ENCODE measurements at places on chromosomes 5 and 9.

GRCh38 chr5:149415066-149415967 lies 36.2 kb upstream of the IL17B start:
- no peak for DNase-seq

DNA sequence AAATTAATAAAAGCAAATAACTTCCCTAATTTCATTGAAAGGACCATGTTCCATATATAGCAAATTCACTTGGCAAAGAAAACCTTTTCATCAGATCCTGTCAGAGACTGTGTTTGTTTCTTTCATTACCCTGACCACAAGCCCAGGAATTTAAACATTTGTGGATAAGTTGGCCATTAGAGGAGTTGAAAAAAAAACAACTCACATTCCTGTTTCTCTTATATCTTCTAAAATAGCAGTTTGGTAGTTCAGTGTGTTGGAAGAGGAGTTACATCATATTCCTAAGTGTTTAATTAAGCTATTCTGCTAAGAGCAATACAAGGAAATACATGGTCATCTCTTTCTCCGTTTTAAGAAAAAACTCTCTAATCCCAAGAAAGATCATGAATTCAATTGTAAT lies 505.6 kb downstream of the TLE1 start:
- DNase-seq, result no peak

- no peak for DNase-seq
Observed at GRCh38 chr9:124510650-124511425, 3.6 kb upstream of the NR5A1 start.

DNA sequence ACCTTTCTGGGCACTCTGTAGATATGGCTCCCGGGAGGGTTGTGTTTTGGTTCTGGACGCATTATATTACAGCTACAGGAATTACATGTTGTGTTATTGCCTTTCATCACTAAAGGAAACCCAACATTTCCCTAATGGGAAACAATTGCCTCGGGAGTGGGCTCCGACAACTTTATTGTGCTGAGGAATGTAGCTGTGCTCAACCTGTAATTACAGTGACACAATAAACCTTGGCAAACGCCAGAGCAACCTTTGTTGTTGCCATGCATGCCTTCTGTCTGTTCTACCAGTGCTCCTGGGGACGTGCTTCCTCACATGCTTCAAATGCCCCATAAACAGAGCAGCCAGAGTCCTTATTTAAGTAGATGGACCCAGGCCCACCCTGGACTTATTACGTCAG lies 182.4 kb downstream of the DIRAS2 start:
- DNase-seq, result no peak

DNA sequence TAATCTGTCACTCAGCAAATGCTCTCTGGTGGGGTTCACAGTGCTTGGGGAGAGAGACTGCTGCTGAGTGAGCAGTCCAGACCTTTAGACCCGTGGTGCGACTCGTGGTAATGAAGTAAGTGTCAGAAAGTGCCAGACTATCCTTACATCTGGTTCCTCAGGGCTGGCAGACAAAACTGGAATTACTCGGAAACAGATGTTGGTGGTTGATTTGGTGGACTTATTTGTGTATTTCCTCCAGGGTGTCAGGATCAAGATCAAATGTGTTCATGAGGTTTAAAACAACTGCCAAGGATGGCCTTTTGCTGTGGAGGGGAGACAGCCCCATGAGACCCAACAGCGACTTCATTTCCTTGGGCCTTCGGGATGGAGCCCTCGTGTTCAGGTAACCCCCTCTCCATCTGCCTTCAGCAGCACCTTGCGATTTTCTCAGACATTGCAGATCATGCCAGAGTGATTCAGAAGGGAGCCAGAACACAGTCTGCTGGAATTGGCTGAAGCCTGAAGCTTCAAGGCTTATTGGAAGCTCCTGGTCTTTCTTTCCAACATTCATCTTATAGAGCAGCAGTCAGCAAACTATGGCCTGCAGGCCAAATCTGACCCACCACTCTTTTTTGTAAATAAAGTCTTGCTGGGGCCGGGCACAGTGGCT lies 105.2 kb downstream of the LIFR start:
- DNase-seq, result no peak

DNA sequence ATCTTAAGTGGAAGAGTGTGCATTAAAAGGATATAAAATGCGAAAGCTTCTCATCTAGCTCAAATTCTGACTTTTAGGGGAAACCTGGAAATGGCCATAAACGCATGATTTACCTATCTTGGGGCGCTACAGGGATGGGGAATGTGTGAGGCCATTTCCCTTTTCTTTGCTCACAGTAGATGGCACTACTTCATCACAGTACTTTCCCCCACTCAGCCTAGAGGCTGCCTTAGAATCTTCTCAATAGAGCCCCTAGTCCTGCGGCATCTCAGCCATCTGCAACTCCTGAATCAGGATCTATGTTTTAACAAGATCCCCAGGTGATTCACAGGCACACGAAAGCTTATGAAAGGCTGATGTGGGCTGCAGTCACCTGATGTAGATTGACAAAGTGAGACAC lies 110.8 kb downstream of the LHFPL2 start:
- no peak for DNase-seq

DNA sequence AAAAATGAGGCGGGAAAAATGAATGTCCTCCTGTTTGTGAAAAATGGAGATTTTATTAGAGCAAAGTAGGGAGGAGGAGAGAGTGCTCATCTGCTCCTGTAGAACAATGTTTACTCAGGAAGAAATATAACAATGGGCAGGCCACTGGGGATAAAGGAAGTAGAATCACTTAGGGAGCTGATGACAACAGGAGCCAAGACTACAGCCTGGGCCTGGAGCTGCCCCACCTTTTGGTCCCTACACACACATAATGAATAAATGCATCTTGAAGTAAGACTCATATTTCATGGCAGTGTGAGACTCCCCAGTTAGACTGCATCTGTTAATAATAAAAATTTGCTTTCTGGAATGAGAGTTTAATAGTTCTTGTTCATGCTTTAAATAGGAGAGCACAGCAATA lies 1939.8 kb downstream of the EFNA5 start:
- no peak for DNase-seq

DNA sequence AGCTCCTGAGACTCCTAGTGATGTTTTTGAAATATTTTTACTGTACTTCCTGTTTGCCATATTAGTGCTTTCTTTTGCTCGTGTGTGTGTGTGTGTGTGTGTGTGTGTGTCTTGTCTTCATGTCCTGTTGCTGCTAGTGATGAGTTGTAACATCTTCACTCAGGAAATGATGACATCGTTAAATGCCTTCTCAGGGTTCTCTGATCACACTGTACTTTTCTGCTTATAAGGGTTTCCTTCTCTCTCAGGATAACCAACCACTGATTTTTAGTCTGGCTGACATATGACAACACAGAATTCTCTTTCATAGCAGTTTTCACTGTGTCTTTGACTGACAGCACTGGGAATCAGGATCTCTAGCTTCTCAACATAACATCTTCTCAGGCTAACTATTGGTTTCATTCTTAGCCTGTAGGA lies 16.1 kb downstream of the SV2C start:
- DNase-seq, result no peak

GRCh38 chr5:31196309-31196708 lies 2.8 kb downstream of the CDH6 start:
- DNase-seq, result no peak

- no peak for DNase-seq
Observed at GRCh38 chr9:98101868-98102273, 17.2 kb downstream of the TRIM14 start.

DNA sequence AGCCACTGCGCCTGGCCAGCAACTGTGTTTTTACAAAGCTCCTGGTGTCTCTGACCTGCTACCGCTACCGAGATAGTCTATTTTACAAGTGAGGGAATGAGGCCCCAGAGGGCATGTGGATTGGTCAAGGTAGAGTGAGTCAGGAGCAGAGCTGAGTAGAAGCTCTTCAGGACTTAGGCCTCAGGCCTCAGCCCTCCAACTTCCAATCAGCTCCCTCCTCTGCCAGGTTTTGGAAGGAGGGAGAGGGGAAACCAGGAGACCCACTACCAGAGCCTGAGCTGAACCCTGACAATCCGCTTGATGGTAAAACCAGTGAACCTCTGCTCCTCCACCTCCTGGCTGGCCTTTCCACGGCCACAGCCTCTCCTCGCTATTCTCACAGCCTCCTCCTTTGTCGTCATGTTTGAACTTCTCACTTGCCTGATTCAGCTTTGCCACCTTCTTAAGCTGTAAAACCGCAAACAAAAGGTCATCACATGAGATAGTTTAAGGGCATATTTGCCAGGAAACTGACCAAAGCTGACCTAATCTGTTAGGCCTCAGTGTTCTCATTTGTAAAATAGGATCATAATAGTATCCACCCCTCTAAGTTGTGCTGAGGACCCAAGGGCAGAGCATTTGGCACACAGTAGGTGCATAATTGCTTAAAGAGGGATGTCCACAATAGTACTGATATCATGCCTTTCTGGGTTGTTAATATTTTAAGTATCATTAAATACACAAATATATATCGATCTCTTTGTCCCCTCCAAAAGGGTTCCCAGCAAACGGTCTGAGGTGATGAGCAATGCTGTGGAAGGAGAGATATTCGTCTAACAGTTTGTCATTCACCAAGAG lies 1.7 kb downstream of the TRAF1 start:
- DNase-seq, result no peak

GRCh38 chr9:127175764-127176163 lies 53.3 kb upstream of the ANGPTL2 start:
- no peak for DNase-seq

GRCh38 chr9:127700140-127700539 lies 6.6 kb upstream of the CFAP157 start:
- DNase-seq, result no peak

GRCh38 chr5:136014049-136015002 lies 14.5 kb upstream of the TGFBI start:
- no peak for DNase-seq

GRCh38 chr5:81856948-81857928 lies 106.3 kb upstream of the SSBP2 start:
- DNase-seq, result no peak

DNA sequence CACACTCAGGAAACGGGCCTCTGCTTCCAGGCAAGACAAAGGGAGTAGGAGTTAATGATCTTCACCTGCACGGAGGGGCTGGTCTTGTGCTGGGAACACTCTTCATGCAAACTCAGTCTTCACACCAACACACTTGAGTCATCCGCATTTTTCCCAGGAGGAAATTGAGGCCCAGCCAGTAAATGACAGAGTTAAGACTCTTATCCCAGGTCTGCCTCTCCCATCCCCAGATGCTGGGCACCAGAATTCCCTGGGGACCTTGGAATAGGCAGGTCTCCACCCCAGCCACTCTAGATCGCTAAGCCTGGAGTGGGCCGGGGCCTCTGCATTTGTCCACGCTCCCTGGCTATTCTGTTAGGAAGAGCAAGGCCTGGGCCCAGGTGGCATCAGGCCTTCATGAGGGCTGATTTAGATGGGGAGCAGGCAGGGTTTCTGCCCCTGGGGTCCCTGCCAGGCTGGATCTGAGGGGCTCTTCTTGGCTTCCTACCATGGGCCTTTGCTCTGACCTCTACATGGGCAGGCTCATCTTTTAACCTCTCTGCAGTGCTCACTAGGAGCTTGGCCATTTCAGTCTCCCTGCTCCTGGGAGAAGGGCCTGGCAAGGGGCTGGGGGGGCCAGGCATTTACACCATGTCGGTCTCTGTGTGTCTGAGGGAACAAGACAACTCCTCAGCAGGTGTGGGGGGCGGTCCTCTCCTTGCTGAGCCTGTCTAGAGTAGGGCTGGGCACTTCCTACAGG lies 77.3 kb downstream of the AMBP start:
- DNase-seq, result no peak

- DNase-seq, result no peak
Observed at GRCh38 chr5:110169461-110169860, 479.7 kb downstream of the MAN2A1 start.

GRCh38 chr5:109825450-109825849 lies 135.7 kb downstream of the MAN2A1 start:
- DNase-seq, result no peak

GRCh38 chr5:73234204-73234555 lies 61.2 kb downstream of the TMEM174 start:
- DNase-seq, result no peak

GRCh38 chr9:130865921-130866320 lies 30.7 kb downstream of the QRFP start:
- DNase-seq, result no peak

- DNase-seq, result no peak
Observed at GRCh38 chr9:81656004-81656403, 33.3 kb downstream of the TLE1 start.

DNA sequence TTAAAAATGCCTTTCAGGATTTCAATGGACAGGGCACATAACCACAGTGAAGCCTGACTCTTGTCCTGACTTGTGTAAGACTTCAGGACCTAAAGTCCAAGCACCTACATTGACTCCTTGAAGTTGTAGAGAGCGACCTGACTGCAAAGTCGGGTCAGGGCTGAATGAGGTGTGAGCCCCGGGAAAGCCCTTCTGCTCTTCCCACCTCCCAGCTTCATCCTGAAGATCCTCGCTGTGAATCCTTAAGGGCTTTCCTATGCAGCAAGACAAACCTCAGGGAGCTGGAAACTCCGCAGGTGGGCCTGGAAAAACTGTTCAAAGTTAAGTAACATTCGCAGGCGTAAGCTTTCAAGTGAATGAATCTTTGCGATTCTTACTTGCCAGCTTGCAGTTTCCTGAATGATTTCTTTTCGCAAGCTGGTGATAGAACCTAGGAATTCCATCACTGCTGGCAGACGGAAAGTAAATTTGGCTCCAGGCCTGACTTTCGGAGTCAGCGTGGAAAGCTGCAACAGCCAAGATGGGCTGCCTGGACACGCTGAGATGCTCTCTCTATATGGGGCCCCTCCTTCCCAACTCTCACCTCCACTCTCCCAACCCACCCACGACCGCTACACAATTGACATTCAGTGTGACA lies 10.9 kb downstream of the SEMA5A start:
- DNase-seq, result no peak

- no peak for DNase-seq
Observed at GRCh38 chr9:87350915-87351314, 146.8 kb upstream of the DAPK1 start.

- DNase-seq, result no peak
Observed at GRCh38 chr5:80707645-80708044, 52.9 kb upstream of the DHFR start.

All from cortex of kidney (tissue), 1 donor.